PC-3 (cell line): ENCODE measurements at places on chromosomes 11 and 22. TPM values are rescaled to one million over a fixed set of nuclear protein-coding genes. Genes with fewer than 3 reads are reported as not detected.

GRCh38 chr11:71179877-71180605, 72.3 kb downstream of the SHANK2 start:
- H3K36me3 ChIP-seq, result peaks cover 15% of the 10 kb centered on the region; the same call in 1 of the 2 replicates
- no peak overlapping the region for H3K27ac ChIP-seq
- H3K27me3 ChIP-seq, result no peaks in the 10 kb centered on the region

GRCh38 chr22:36874309-36874696, 13.5 kb downstream of the NCF4 start:
- 0 out of 2 replicates have a peak overlapping the region, but pooled peaks have one; percentile 25 for H3K27ac ChIP-seq
- peaks cover 31% of the 10 kb centered on the region for H3K4me1 ChIP-seq
- H3K27me3 ChIP-seq, result peaks cover 7% of the 10 kb centered on the region; the same call in 1 of the 2 replicates
- H3K4me3 ChIP-seq, result no peak overlapping the region

Gene NAV2
- 10.4 and 14.9 TPM in 2 replicates for total RNA-seq

DNA sequence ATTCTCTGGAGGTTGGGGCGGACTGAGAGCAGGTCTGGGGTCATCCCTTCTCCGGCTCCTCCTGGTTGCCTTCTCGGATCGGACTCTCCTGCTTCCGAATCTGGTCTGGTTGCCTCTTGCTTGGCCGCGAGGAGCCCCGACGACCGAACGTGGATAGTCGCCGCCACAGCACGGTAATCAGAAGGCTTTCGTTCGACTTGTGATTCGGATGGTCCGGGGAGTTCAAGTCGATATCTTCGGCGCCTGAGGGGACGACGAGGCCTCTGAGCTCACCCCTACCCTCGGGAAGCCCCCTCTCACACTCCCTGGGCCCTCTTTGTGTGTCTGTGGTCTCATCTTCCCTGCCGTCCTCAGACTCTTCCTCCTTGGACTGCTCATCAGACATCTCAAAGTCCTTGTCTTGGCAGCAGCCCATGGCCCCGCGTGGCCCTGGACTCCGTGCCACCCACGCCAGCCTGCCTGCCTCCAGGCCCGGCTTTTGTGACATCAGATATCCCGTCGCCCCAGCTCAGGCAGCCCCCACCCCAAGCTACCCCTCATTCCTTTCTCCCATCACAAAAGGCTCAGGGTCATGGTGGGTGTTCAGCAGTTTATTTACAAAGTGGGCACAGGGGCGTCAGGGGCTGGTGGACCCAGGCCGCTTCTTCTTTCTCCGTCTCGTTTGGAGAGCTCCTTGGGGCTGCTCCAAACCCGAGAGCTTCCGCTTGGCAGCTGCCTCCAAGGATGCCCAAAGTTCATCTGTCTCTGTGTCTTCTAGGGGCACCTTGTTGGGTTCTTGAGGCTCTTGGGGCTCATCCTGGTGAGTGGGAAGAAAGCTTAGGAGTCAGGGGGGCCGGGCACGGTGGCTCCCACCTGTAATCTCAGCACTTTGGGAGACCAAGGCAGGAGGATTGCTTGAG, at the start of gene TEX54:
Gene TEX54 (minus strand): TSS at position 506 of the 899 bp plus-strand sequence.
- H3K27ac ChIP-seq, result peak within 1 kb of the TSS; percentile 75
- DNase-seq, result no peak
- peak within 1 kb of the TSS; percentile 91 for H3K4me3 ChIP-seq
- H3K27me3 ChIP-seq, result no peaks in the 10 kb centered on the region
- H3K36me3 ChIP-seq, result peaks cover 36% of the 10 kb centered on the region
- peaks cover 22% of the 10 kb centered on the region for H3K4me1 ChIP-seq

Gene UBQLN3
- total RNA-seq, result not detected in 2 replicates

GRCh38 chr11:83751041-83751440, 464.9 kb upstream of the CCDC90B start:
- no peaks in the 10 kb centered on the region for H3K4me1 ChIP-seq
- DNase-seq, result no peak
- H3K4me3 ChIP-seq, result no peak overlapping the region
- H3K27me3 ChIP-seq, result no peaks in the 10 kb centered on the region
- no peak overlapping the region for H3K27ac ChIP-seq

DNA sequence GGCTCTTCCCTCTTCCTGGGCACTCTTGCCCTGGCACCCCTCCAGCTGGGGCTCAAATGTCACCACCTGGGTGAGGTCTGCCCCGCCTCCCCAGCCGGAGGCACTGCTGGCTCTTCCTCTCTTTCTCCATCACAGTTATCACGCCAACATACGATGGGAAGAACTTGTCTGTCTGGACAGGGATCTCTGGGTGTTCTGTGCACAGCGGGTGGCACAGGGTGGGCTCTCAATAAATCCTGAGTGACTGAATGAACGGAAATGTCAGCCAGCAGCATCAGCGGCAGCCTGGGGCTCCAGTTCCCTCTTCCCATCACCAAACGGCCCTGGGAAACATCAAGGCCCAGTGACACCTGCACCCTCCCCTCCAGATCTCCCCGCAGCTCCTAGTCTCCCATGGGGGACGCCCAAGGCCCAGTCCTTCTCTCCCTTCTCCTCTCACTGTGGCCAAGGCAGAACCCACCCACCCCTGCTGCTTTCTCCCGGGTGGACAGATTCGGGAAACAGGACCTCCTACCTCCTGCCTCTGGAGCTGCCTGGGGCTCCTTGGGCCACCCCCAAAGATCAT, 440 bp upstream of the SLC25A45 start:
- H3K27ac ChIP-seq, result peak overlapping the region; percentile 98
- DNase-seq, result peak; percentile 95
- H3K36me3 ChIP-seq, result no peaks in the 10 kb centered on the region
- H3K27me3 ChIP-seq, result no peaks in the 10 kb centered on the region

GRCh38 chr11:62860835-62861563, 19.7 kb upstream of the SLC3A2 start:
- H3K4me1 ChIP-seq, result peaks cover 13% of the 10 kb centered on the region
- no peak overlapping the region for H3K4me3 ChIP-seq
- no peak for DNase-seq
- H3K27ac ChIP-seq, result no peak overlapping the region
- peaks cover 8% of the 10 kb centered on the region for H3K36me3 ChIP-seq

GRCh38 chr11:1784761-1785650, 21.3 kb upstream of the CTSD start:
- H3K4me3 ChIP-seq, result no peak overlapping the region
- no peaks in the 10 kb centered on the region for H3K36me3 ChIP-seq
- H3K27me3 ChIP-seq, result peaks cover 2% of the 10 kb centered on the region; the same call in 1 of the 2 replicates
- no peak overlapping the region for H3K27ac ChIP-seq
- peaks cover 13% of the 10 kb centered on the region for H3K4me1 ChIP-seq

Gene P2RY6
- 1.6 and 2.0 TPM in 2 replicates for total RNA-seq

DNA sequence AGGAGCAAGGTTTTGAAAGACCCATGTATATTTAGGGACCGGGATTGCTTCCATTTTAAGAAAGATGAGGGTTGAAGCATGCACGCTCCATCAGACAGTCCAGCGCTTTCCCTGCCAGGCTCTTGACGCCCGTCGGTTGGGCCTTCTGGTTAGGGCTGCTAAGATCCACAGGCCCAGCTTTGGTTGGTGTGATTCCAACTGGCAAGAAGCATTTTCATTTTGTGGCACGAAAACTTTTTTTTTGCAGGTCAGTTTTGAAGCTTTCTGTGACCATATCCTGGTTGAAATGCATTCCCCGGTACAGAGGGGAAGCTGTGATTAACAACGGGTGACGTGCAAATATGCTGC, 34.3 kb upstream of the MPPED1 start:
- peaks cover 43% of the 10 kb centered on the region for H3K27me3 ChIP-seq
- no peak for DNase-seq
- no peaks in the 10 kb centered on the region for H3K4me1 ChIP-seq
- H3K36me3 ChIP-seq, result no peaks in the 10 kb centered on the region
- no peak overlapping the region for H3K27ac ChIP-seq
- no peak overlapping the region for H3K4me3 ChIP-seq

GRCh38 chr11:67644472-67645418, 5.2 kb upstream of the TBX10 start:
- no peaks in the 10 kb centered on the region for H3K36me3 ChIP-seq
- H3K4me3 ChIP-seq, result no peak overlapping the region
- no peaks in the 10 kb centered on the region for H3K4me1 ChIP-seq
- DNase-seq, result no peak

DNA sequence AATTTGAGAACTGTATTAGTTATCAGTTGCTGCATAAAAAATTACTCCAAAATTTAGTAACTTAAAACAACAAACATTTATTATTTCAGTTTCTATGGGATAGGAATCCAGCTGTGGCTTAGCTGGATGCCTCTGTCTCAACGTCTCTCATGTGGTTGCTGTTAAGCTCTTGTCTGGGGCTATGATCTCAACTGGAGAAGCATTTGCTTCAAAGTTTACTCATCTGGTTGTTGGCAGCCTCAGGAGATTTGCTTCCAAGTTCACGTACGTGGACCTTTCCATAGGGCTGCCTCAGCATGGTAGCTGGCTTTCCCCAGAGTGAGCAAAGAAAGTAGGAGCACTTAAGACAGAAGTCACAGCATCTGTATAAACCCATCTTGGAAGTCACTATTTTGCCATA, 144.9 kb upstream of the SESN3 start:
- H3K27ac ChIP-seq, result no peak overlapping the region
- DNase-seq, result no peak
- no peaks in the 10 kb centered on the region for H3K36me3 ChIP-seq
- H3K4me3 ChIP-seq, result no peak overlapping the region
- H3K4me1 ChIP-seq, result no peaks in the 10 kb centered on the region
- peaks cover 12% of the 10 kb centered on the region; the same call in 1 of the 2 replicates for H3K27me3 ChIP-seq

Gene PDXP
- 36.9 and 51.3 TPM in 2 replicates for total RNA-seq

DNA sequence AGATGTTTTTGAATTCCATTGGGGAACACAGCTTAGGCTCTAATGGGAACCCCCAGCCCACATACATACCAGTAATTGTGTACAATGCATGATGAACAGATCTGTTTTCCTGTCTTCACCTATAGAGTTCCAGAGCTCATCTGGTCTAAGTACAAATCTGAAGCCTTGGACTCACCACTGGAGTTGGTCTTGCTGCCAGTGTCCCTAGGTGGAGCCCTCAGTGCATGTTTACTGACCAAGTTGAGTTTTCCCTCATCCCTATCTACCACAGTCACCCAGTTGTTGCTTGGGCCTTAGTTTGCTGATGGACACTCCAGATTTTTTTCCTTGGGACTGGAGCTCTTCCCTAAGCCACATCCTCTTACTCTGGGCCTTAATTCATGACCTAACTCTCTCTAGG, 159.2 kb upstream of the DDI1 start:
- H3K27me3 ChIP-seq, result no peaks in the 10 kb centered on the region
- peak; percentile 14 for DNase-seq
- H3K27ac ChIP-seq, result no peak overlapping the region

DNA sequence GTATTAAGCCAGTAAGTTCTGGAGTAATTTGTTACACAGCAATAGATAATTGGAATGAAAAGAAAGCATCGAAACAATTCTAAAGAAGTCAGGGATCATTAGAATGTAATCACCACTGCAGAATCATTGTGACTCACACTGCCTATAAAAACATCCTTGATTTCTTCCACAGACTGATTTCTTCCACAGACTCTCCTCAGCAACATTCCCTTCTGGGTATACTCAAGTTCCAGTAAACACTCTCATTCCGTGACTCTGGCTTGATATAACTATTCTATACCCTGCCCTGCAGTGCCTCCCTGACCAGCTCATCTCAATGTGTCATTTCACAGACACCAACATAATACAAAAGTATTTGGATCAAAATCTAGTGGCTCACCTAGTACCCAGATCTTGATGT, 120.5 kb downstream of the BBOX1 start:
- peak; percentile 6 for DNase-seq
- H3K4me1 ChIP-seq, result no peaks in the 10 kb centered on the region
- H3K4me3 ChIP-seq, result no peak overlapping the region
- H3K36me3 ChIP-seq, result no peaks in the 10 kb centered on the region
- no peaks in the 10 kb centered on the region for H3K27me3 ChIP-seq

Gene LGR4
- total RNA-seq, result 13.5 and 14.5 TPM in 2 replicates

DNA sequence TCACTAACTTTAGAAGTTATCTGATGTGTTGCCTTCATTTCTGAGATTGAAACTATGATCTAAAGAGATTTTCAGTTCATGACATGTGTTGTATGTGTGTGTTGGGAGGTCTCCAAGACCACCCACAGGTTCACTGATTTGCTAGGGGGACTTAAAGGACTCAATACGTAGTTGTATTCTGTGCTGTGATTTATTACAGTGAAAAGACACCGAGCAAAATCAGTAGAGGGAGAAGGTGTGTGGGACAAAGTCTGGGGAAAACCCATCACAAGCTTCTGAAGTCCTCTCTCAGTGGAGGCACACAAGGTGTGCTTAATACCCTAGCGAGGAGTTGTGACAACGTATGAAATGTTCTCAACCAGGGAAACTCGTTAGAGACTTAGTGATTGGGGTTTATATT, 35.6 kb downstream of the RNF169 start:
- peaks cover 13% of the 10 kb centered on the region for H3K4me1 ChIP-seq
- H3K36me3 ChIP-seq, result no peaks in the 10 kb centered on the region
- no peak overlapping the region for H3K4me3 ChIP-seq
- H3K27me3 ChIP-seq, result no peaks in the 10 kb centered on the region
- DNase-seq, result no peak

GRCh38 chr11:14422052-14422813, 63.2 kb upstream of the RRAS2 start:
- H3K36me3 ChIP-seq, result no peaks in the 10 kb centered on the region
- H3K4me1 ChIP-seq, result peaks cover 38% of the 10 kb centered on the region
- no peak overlapping the region for H3K27ac ChIP-seq
- DNase-seq, result peak; percentile 97
